ENCODE measurements at places on chromosomes 6 and 20.

GRCh38 chr6:143677577-143677890 lies 231 bp upstream of the PHACTR2 start:
- no peak for DNase-seq

DNA sequence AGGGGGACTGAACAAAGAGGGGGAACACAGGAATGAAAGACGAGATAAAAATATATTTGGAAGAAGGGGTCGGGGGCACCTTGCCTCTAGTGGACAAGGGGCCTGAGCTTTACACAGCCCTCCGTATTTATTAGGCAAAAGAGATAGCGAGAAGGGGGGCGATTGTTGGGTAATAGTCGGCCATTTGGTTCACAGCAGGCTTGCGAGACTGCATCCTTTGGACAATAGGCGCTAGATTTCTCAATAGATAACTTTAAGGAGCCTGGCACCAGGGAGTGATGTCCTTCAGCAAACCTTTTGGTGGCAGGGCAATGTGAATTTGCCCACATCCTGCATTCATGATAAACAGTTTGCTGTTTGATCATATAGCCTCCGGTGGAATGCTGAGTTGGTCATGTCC lies 3.0 kb upstream of the NANP start:
- DNase-seq: no peak

DNA sequence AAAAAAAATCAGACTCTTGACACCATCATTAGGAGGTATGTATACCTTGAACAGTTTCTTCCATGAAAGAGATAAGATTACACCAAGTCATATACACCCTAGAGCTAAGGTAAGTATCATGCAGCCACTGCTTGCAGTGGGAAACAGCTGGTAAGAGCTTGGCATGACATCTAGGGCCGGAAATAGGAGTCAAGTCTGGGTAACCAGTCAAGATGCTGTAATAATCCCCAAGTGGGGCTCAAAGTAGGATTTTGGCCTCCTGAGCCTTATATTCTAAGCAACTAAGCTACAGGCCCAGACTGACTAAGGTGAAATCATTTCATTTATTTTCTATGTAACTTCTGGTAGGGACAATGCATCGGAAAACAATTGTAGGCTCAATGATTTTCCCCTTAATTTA lies 23.9 kb downstream of the TRERF1 start:
- no peak for DNase-seq

DNA sequence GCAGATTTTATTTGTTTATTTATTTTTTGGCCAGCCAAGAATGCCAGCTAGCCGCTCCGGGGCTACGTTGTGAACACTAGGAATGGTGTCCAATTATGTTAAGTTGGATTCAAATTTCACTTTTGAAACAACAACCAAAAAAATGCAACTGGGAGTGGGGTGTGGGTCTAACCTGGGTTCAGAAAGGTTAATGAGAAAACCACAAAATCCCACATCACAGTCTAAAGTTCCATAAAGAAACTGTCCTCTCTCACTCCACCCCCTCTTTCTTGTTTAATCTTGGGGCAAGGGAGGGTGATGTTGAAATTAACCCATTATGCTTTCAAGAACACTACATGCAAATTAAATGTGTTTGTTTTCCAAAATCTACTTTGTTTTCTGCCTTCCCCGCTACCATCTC lies 77.2 kb downstream of the LINC00237 start:
- DNase-seq: no peak

DNA sequence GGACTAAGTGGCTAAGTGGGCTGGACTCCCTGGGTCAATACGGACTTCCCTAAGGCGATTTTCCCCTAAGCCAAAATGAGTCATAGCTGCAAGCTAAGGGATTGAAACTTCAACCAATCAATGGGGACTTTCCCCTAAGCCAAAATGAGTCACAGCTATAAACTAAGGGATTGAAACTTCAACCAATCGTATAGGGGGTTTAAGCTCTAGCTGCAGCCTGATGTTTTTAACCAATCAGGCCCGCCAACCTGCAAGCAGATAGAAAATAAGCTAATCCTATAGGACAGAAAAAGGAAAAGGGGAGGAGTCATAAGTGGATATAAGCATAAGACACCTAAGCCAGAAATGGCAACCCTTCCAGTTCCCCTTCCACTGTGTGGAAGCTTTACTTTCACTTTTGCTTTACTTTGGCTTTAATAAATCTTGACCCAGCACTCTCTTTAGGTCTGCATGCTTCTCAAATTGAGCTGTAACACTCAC lies 655.0 kb upstream of the HS3ST5 start:
- DNase-seq: no peak

DNA sequence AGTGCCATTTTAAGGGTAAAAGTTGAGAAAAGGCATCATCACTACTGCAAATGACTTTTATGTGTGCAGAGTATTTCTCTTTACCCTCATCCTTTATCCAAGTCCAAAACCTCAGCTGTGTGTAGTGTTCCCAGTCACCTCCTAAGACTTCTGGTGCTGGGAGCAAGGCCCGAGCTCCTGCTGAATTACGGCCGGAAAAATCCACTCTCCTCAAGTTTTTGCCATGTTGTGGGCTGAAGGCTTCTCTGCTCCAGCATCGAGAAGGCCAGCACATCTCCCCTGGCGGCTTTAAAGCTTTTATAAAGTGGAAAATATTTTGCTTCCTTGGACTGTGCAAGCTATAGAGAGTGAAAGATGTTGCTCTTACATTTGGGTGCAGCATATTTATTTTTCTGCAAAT lies 153.2 kb upstream of the THBS2 start:
- DNase-seq: no peak

DNA sequence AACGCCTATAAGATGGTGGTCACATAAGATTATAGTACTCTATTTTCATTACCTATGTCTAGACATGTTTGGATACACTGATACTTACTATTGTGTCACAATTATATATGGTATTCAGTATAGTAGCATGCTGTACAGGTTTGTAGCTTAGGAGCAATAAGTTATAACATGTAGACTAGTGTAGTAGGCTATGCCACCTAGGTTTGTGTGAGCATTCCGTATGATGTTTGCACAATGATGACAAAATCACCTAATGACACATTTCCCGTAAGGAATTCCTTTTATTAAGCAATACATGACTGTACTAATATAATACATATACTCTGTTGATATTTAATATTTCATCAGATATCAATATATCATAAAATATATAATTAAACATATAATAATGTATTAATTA lies 540.7 kb downstream of the BMP2 start:
- no peak for DNase-seq

DNA sequence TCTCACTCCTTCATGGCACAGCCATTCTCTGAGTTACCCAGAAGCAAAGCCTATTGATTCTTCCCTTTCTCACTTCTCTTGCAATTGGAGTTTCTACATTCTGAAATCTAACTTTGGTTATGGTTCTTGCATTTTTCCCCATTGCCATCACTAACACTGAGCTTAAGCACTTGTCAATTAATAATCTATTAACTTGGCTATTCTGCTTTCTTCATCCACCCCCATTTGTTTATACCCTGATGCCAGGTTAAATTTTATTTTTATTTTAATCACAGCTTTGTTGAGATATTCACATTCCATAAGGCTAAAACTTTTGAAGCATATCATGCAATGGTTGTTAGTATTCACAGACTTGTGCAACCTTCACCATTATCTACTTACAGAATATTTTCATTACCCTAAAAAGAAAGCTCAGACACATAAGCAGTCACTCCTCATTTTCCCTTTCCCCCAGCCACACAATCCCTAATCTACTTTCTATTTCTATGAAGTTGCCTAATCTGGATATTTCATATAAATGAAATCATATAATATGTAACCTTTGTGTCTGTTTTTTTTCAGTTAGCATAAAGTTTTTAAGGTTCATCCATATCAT lies 222.3 kb downstream of the UBE3D start:
- DNase-seq: no peak

GRCh38 chr20:33281550-33282146 lies 1.4 kb upstream of the BPIFB1 start:
- no peak for DNase-seq

DNA sequence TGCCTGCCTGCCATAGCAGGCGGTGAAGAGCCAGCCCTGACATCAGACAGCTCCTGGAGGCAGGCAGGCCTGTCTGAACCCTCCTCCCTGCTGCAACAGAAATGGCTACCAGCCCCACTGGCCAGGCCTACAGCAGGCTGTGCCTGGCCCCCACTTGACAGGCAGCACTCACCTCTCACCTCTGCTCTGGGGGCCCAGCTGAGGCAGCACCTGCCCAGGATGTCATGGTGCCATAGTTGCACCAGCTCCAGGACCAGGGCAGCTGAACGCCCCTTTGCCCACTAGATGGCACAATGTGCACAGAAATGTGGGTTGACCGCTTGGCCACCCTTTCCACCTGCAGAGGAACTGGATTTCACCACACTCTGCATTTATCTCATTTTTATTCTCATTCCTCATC lies 30.6 kb downstream of the MRPL14 start:
- peak; percentile 70 for DNase-seq

- DNase-seq: no peak
Measured at GRCh38 chr6:80547827-80548226, 441.4 kb downstream of the BCKDHB start.

DNA sequence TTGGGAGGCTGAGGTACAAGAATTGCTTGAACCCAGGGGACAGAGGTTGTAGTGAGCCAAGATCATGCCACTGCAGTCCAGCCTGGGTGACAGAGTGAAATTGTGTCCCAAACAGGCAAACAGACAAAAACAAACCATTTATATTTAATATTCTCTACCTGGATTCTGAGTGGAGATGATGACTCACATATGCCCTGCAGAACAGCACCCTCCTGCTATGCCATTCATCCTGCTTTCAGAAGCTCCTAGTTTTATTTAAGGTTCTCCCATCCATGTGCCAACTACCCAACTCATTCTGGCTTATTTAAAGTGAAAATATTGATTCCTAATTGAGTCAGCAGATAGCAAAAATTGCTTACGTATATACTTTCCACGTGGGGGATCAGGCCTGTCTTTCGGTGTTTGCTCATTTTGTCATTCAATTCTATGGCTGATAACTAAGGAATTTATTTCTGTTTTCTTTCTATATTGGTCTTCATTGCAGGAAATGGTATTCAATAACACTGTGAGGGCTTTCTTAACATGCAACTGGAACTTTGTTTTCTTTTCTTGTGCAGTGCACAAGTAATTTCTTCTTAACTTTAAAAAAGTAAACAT lies 459.1 kb upstream of the JAG1 start:
- DNase-seq: no peak

DNA sequence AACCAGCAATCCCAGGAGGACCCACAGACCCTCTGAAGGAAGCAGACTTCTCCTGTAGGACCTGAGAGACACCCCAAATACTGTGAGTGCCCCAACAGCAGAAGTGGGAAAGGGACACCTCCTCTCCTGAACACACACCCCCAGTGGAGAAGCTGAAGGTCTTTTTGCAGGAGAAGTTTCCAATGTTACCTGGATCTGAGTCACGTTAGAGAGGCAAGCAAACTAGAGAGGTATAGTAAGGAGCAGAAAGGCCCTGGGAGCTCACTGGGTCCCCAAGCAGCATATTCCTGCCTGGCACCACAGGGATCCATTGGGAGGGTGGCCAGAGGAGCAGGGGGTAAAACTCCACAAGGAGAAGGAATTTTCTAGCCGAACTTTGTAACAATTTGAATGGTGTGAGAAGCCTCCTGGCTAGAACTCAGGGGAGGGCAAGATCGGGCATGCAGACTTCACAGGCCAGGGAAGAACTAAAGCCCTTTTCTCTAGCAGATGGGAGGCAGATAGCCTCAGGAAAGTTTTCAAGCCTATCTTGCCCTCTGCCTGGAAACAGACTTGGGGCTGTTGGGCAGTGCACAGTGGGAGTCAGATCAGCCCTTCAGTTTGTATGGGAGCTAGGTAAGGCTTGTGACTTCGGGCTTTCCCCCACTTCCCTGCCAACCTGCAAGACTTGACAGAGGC lies 68.2 kb upstream of the SSTR4 start:
- DNase-seq: no peak

GRCh38 chr6:90947184-90948064 lies 360.6 kb upstream of the MAP3K7 start:
- DNase-seq: no peak

- DNase-seq: no peak
Measured at GRCh38 chr6:5446362-5447075, 185.2 kb downstream of the FARS2 start.

- DNase-seq: peak; percentile 28
Measured at GRCh38 chr6:37173493-37174195, 3.7 kb downstream of the PIM1 start.

DNA sequence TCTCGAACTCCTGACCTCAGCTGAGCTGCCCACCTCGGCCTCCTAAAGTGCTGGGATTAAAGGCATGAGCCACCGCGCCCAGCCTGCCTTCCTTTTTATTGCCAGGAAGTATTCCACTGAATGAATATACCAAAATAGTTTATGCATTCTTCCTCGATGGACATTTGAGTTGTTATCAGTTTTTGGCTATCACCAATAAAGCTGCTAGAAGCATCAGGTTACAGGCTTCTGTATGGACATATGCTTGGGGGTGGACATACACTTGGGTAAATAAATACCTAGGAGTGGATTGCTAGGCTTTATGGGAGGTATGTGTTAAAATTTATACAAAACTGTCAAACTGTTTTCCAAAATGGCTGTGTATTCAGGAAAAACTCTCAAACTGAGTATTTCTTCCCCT lies 10.0 kb upstream of the RPS10 start:
- no peak for DNase-seq

DNA sequence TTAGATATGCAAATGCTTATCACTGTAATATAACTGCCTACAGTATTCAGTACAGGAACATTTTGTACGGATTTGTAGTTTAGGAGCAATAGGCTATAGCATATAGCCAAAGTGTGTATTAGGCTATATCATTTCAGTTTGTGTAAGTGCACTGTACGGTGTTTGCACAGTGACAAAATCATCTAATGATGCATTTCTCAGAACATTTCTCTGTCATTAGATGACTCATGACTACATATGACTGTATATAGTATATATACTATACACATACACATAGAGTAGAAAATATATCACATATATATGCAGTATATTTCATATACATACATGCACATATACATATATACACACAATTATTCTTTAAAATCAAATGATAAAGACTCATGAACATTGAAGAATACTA lies 158.4 kb downstream of the PTCHD4 start:
- DNase-seq: no peak

GRCh38 chr20:48608756-48609155 lies 219.0 kb downstream of the PREX1 start:
- DNase-seq: no peak

DNA sequence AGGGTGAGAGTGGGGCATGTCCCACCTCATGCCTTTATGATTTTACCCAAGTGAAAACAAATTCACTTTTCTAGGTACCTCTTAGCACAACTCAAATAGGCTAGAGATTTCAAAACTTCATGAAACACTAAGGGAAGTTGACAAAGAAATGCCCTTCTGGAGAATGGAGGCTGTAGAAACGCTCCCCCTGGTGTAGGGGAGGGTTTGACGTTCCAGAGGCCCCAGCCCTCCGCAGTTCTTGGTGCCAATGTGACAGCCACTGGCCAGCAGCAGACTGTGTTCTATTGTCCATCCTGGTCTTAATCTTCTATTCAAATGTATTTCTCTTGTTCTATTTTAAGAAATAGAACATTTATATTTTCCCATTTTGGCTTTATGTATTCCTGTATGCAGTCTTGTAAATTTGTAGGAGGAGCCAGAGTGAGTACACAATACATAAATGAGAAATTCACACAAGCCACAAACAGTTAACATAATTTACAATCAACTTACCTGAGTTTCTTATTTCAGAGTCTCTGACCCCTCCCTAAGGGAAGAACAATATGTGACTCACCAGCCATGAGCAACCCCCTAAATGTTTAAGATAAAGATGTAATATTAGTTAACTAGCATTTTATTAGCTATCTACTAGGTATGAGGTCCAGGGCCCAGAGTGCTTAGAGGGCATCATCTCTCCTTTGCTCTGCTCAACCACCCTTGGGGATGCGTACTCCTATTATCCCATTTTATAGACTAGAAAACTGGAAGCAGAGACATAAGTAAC lies 8.8 kb upstream of the MUC21 start:
- DNase-seq: no peak

All from K562 (cell line).